GM12864 (cell line): ENCODE measurements at places on chromosomes 7 and 10.

DNA sequence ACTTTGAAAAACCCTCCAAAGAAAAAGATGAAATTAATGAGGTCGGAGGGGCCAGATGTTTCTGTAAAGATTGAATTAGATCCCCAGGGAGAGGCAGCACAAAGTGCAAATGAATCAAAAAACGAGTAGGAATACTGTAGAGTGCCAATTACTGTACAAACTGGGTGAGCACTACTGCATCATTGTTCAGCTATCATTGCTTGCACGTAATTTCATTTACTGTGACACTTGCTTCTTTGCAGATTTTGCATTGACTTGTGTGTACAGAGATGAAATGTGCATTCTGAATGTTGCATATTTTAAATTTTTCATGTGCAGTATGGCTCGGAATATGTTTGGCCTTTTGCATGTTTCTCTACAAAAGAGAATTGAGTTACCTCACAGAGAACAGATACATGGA lies 123.7 kb downstream of the LCOR start:
- DNase-seq, result no peak

DNA sequence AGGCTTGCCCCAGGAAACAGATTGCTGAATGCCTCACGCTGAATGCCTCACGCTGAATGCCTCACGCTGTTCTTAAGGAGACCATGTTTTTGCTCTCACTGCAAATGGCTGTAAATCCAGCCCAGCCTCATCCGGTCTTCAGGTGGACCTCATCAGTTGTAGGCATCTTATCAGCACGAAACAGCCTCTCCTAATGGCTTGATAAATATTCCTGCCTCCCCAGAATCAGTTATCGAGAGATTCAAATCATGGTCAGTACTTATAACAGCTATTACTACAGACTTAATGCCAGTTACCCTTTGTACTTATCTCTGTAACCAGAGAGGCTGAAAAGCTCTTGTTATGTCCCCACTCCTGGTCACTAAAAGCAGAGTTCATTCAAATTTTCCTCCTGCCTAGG lies 290.6 kb downstream of the FZD1 start:
- DNase-seq, result no peak

GRCh38 chr10:72731916-72732419 lies 40.0 kb downstream of the MCU start:
- DNase-seq, result no peak

GRCh38 chr10:74883428-74883827 lies 57.0 kb downstream of the KAT6B start:
- DNase-seq, result no peak

DNA sequence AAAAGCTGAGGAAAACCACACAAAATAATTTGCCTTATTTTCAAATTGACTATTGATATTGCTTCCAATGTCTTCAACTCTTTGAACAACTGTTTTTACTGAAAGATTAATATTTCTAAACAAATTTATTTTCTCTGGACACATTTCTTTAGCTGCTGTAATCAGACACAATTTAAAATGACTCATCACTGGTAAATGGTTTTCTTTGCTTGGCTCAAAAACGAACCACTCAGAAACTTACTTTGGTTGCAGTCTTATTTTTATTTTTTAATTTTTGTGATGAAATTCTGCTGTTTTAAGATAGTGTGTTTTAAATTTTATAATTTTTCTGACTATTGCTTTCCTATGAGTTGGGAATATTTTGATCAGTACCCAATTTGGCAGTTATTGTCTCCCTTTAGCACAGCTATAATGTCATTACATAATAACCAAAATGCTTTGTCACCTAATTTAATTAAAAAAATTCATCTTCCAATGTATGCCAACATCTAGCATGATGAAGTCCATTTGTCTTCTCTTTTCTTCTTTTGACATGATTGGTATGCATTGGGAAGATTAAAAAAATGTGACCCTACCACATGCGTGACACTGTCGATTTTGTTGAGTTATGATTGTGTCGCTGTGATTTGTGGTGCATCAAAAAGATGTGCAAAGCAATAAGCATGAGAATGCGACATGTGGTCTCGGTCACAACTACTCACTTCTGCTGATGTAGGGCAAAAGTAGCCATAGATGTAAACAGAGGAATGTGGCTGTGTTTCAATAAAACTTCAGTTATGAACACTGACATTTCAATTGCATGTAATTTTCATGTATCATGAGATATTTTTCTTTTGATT lies 222.3 kb downstream of the SUGCT start:
- DNase-seq, result no peak

GRCh38 chr7:2786607-2787116 lies 57.4 kb downstream of the GNA12 start:
- no peak for DNase-seq

DNA sequence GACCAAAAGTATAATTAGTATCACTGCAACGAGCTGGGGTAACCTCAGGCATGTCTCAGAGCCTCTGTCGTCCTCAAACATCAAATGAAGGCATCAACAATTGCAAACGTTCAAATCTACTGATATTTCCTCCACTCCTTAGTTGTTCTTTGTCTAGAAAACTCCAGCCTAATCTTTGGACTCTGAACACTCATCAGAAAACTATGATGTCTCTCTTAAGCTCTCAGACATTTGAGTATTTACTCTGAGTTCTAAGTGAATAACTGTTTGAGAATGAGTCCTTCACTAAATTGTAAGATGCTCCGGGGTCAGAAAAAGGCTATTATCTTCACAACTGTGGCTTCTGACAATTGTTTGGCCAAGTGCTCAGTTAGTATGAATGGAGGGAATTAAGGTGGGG lies 536.4 kb downstream of the NRG3 start:
- DNase-seq, result no peak

GRCh38 chr10:36446881-36447280 lies 678.5 kb upstream of the ANKRD30A start:
- DNase-seq, result no peak
